ENCODE measurements at places on chromosomes 11 and 22.

- no peak for DNase-seq
These were observed 73.1 kb upstream of the KIRREL3 start for GRCh38 chr11:127073621-127074020.

GRCh38 chr22:41302811-41303210 is 1.5 kb downstream of the ZC3H7B start:
- no peak for DNase-seq

GRCh38 chr11:118212781-118213191 is 12.0 kb downstream of the JAML start:
- no peak for DNase-seq

DNA sequence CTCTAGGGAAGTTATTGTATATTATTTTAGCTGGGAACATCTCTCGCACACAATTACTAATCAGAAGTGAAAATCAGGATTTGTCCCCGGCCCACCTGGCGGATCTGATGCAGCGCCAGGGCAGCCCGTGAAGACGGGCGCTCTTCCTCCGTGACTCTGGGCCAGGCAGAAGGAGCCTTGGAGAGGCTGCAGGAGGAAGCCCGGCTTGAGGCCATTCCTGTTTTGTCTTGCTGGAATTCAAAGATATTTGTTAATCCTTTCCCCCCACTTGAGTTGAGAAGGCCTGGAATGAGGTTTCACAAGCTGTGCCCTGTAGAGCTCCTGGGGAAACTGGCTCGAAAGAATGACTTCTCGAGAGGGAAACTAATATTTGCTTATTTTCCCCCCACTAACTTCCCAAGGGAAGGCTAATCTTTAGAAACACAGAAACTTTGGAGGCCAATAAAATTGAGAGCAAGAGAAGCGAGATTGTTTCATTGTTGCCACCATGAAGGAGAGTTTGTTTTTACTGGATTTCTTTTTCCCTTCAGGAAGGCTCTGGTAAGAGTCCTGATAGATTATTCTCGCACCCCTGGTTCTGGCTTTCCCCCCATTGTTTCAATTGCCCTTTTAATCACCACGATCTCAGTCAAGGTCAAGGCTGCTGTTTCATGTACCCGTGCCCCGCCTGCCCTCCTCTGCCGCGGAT is 92.8 kb upstream of the SEPTIN5 start:
- DNase-seq: no peak

GRCh38 chr11:45092901-45093760 is 53.3 kb upstream of the PRDM11 start:
- DNase-seq: no peak

DNA sequence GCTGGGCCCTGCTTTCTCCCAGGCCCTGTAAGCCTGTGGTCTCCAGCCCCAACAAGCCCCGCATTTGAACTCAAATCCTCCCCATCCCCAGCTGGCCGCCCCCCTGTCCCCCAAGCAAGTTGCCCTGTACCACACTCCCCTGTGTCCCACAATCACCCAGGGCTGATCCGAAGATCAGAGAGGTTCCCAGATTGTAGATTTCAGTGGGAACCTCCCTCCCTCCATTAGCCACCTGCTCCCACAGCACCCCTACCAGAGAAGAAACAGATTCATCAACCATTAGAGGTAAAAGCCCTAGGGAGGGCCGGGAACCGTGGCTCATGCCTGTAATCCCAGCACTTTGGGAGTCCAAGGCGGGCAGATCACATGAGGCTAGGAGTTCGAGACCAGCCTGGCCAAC is 107.5 kb downstream of the FEZ1 start:
- no peak for DNase-seq

All from NCI-H187 (cell line).